ENCODE measurements at places on chromosomes 2 and 18. TPM values are rescaled to one million over a fixed set of nuclear protein-coding genes. Genes with fewer than 3 reads are reported as not detected.
A peak's percentile ranks its signal among the peaks of the same experiment; 100 is the strongest.

GRCh38 chr18:48785091-48785614 lies 165.6 kb downstream of the SMAD7 start:
- no peak for DNase-seq

DNA sequence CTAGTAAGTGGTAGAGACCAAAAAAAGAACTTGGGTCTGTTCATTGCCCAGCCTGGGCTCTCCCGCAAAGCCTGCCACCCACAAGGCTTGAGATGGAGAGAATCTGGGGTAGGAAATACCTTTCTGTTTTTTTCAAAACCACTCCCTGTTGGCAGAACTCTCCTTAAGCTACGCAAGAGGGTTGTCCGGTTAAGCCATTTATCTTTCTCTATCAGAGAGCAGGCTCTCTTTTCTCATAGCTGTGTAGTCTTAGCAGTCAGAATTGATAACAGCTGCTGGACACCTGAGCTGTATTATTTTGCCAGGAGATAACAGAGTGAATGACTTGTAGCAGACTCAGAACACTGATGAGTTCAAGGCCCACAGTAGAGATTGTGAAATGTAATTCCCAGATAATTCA lies 1088.1 kb downstream of the TSN start:
- no peak for DNase-seq

DNA sequence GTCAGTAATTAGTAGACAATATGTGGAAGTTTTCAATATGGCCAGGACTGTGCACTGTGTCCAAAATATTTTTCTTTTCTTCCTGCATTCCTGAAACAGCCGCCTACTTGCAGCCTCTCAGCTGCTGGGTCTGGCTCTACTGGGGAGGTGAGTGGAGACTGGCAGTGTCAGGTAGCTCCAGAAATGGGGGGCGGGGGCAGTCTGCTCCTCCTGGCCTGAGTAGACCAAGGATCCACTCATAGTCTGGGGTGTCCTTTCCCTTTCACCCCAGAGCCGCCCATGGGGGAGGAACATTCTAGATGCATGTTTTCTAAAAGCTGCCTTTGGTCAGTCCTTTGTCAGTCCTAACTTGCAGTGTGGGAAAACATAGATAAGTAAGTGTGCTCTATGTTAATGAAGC lies 23.7 kb downstream of the TRAF3IP1 start:
- no peak for DNase-seq

- DNase-seq, result no peak
Observed at GRCh38 chr2:80302314-80303005, 2.1 kb downstream of the LRRTM1 start.

DNA sequence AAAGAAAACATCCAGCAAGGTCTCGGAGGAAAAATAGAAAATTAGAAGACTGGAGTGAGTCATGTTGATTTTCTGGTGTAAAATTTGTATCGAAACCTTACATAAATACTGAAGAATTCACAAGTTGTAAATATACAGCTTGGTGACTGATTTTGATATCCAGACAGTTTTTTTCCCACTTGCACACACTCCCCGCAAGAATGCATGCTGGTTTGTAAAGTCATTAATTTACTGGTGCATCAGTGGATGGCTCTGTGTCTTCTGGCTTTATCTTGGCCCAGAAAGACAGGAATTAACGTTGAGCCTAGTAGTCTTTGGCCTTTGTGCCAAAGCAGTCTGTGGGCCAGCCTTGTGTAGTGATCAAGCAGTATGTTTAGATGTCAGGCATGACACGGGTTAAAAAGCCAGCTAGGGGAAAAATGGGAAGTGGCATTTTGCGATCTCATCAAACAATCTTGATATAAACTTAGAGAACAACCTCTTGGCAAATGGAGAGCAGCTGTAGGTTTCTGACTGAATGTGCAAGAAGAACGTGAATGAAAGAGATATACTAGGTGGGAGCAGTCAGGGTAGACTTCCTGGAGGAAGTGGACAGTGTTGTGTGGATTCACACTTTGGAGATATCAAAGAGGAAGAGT lies 22.7 kb upstream of the CASP8 start:
- no peak for DNase-seq

DNA sequence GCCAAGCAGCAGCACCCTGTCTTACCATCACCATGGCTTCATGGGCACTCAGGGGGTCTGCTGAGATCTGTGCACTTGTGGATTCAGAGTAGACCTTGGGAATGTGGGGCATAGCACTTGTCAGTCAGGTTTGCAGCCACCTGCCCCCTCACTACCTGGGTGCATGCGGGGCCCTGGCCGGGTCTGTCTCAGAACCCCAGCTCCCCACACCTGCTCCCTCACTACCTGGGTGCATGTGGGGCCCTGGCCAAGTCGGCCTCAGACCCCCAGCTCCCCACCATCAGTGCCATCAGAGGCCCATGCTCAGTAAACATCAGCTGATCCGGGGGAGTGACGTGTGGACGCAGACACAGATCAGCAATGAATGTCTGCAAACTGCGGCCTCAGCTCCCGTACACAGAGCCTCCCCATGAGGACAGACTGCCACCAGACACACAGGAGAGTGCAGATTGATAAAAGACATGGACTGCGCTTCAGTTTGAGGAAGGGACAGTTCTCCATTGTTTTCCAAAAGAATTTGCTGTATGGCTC lies 205.1 kb downstream of the GLI2 start:
- no peak for DNase-seq

DNA sequence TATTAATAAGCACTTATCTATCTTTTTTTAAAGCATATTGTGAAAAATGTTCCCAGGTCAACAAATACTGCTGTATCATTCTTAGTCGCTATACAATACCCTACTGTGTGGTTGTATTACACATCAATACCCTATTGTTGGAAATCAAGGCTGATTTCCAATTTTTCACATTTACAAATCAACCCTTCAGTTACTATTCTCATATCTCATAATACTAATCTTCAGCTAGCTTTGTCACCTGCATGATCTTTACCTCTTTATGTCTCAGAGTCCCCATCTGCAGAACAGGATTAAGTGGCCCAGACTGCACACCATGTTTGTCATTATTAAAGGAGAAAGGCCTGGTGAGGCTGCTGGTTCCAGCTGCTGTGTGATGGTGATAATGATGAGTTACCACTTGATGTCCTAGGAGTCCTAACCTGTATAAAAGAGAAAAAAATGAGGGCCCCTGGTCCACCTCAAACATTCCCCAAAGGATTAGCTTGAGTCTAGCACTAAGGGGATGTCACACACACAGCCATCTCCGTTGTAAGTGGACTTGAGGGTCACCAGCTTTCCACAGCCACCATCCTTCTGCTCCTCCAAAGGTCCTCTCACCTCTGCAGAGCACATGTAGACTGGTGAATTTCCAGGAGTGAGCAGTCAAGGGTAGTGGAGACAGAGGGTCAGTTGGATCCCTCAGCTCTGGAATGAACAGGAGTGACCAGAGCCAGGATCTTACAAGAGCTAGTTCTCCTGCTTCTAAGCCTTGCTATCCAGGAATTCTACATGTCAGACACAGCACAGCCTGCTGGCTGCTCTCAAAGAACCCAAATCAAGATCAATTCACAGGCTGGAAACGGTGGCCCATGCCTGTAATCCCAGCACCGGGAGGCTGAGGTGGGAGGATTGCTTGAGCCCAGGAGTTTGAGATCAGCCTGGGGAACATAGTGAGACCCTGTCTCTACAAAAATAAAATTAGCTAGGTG lies 36.0 kb upstream of the BIN1 start:
- DNase-seq, result no peak

- DNase-seq, result no peak
Observed at GRCh38 chr2:28336264-28336980, 56.2 kb upstream of the FOSL2 start.

DNA sequence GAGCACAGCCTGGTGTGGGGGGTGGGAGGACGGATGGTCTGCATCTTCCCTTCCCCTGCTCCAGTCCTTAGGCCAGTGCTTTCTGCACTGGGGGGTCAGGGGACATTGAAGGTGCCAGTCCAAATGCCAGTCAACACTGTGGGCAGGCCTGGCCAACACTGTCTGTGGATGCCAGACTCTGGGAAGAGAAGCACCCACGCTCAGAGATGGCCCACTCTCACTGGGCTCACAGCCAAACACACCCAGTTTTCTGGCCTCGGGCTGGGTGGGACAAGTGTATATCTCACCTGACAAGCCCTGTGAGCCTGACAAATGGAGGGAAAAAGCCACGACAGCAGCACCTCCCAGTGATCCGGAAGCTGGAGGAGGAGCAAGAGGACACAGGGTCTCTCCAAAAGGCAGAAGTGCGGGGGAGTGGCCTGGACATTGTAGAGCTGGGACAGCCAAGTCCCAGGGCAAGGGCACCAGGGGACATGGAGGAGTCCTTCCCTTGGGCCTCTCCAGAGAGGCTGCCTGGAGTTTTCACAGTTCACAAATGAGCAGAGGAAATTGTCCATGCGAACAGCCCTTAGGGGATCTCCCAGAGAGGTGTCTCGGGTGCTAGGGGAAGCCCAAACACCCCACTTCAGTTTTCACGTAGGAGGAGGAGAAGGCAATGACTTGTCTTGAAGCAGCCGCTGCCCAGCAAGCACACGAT lies 79.3 kb downstream of the SDC1 start:
- no peak for DNase-seq

GRCh38 chr2:101479328-101479727 lies 4.4 kb upstream of the RFX8 start:
- DNase-seq, result no peak

DNA sequence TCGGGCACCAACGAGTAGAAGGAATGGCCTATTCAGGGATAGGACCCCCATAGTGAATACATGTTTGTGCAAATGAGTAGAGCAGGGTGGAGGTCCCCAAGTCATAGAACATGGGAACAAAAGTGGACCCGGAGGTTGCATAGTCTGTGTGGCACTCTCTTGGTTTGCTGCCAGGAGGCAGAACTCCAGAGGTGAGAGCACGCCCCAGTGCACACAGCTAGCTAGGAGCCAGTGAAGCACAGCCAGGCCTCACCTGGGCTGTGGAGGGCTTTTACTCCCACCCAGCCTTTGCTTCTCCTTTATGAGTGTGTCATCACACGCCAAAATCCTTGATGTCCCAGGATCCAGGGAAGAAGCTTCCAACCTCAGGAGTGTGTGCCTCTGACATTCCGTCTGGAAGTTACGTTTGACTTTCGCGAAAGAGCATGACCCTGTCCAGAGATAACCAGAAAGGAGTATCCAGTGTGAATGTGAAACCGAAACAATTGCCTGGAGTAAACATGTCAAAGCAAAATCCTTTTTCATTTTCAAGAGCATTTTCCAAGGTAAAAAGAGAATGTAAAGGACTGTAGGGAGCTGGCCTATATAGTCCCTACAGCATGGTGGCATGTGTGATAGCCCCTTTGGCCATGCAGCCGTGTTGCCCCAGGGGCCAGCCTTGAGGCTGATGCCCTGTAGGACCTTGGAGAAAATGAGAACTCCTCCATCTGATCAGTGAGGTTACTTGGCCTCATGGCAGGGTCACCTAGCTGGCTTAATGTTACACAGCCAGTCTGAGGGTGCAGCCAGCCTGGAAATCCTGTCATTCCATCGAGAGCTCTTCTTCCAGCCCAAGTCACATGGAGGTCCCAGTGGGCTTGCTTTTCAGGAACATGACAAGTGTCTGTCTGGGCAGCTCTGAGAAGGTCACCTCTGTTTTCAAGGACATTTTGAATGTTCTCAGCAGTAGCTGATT lies 8.8 kb downstream of the TRIB2 start:
- peak; percentile 76 for DNase-seq

GRCh38 chr2:131543385-131543891 lies 15.8 kb downstream of the CCDC74A start:
- no peak for DNase-seq

DNA sequence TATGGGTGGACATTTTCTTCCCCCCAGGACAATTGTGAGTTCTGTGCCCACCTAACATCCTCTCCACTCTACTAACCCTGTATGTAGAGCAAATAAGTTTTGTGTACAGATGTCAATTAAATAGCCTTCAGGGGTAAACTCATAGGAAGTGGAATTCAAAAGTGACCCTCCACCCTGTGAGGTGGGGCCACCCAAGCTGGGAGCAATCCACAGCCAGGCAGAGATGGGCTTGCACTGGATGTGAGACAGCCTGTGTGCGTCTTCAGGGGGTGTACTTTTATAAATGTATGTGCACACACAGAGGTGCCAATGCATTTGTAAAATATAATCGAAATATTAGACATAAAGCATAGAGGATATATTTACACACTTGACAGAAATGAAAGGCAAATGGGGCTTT lies 33.1 kb upstream of the ATP6V1B1 start:
- DNase-seq, result no peak

DNA sequence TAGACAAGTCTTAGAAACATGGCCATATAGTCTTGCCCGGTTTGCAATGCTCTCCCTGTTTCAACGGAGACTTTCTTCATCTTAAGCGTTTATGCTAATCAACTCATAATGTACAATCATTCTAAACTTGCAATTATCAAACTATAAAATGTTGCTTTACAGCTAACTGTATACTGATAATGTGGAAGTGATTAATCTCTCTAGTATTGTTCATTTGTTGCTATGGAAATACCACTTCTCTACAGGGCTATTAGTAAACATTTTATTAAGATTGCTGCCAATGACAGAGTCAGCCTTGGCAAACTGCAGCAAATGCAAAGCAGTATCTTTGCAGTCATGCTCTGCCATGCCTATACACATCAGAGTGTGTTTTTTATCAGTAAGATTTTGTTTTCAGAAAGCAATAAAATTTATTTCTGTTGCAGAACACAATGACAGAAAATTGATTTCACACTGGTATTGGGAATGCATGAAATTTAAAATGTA lies 1201.8 kb upstream of the CDH2 start:
- no peak for DNase-seq

DNA sequence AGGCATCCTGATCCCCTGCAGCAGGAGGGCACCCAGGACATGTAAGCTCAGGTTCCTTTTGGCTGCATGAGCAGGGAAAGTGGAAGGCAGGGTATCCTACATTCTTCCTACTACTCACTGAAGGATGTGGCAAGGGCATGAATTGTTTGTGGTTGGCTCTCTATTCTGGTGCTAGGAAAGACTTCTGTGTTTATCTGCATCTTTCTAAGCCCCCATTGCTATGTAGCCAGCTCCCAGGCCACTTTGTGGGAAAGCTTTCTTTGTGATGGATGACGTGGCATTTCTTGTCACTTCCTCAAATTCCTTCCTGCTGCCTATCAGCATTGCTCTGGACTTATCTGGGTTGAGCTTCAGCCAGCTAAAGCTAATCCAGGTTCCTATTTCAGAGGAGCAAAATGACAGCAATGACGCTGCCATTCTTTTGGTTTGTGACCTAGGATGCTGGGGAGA lies 46.2 kb downstream of the MEIS1 start:
- no peak for DNase-seq

GRCh38 chr2:134508391-134508790 lies 210.4 kb downstream of the TMEM163 start:
- no peak for DNase-seq

- DNase-seq, result no peak
Observed at GRCh38 chr18:53950545-53950944, 273.9 kb downstream of the MBD2 start.

INO80D gene
- total RNA-seq, result 7.9 TPM

GALNT13 gene
- not detected for total RNA-seq

MARCHF4 gene
- not detected for total RNA-seq

CDH7 gene
- total RNA-seq, result not detected

COL4A4 gene
- total RNA-seq, result 2.1 TPM

ANKRD29 gene
- total RNA-seq, result 0.33 TPM

PROKR1 gene
- total RNA-seq, result 0.05 TPM

RTP5 gene
- not detected for total RNA-seq

CNDP1 gene
- 66.3 TPM for total RNA-seq

TGFA gene
- total RNA-seq, result 5.0 TPM

LONRF2 gene
- total RNA-seq, result 0.68 TPM

GIGYF2 gene
- total RNA-seq, result 27.8 TPM

KCNF1 gene
- total RNA-seq, result not detected

CCL20 gene
- not detected for total RNA-seq

STARD6 gene
- not detected for total RNA-seq

All from left lobe of liver (tissue), 2 donors.